ENCODE measurements at places on chromosomes 12 and 14.

DNA sequence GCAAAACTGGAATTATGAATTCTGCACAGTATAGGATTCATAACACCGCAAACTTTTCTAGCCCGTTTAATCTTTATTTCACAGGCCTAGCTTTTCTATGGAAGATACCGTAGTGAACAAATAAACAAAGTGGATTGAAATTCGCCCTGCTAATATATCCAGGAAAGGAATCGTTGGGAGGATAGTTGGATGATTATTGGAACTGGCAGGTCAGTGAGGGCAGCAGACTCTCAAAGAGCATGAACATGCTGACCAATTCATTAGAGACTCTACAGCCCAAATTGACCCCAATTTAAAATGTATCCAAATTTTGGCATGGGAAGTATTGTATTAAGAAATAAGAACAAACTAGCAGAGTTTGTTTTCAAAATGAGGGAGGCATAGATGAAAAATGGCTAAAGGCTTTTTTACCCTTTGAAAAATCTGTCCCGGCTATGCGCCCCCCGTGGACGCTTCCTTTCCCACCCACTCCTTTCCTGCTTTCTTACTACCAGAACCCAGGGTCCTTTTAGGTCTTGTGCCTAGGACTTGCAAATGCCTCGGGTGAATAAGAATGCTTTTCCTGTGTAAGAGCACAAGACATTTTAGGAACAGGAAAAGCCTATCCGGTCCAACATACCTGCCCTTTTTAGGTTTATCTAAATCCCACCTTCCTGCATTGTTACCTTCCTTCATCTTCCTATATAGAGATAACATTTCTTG is 84.6 kb upstream of the PTPRB start:
- DNase-seq, result no peak

- DNase-seq, result no peak
These were observed 6.8 kb downstream of the PRPH start for GRCh38 chr12:49301760-49302159.

- DNase-seq, result no peak
These were observed 72.0 kb downstream of the SUDS3 start for GRCh38 chr12:118448341-118448740.

DNA sequence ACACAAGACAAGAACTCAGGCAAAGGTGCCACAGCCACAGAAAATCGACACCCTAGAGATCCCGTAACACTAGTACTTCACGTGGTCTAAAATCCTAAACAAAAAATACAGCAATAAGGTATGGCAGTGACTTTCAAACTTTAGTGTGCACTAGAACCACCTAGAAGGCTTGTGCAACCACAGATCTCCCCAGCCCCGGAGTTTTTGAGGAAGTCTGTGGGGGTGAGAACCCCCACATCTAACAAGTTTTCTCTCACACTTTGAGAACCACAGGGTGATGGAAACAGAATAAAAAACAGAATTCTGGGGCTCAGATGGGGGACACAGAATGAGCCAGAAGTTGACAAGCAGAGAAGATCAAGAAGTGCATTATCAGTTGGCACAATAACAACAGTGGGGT is 254.0 kb downstream of the ANO6 start:
- DNase-seq, result no peak

GRCh38 chr12:118742431-118742830 is 238.9 kb upstream of the SRRM4 start:
- DNase-seq, result no peak

GRCh38 chr12:76878099-76878898 is 520 bp downstream of the CSRP2 start:
- DNase-seq, result no peak

GRCh38 chr12:45138609-45139008 is 77.3 kb upstream of the ANO6 start:
- DNase-seq, result no peak

GRCh38 chr14:102187044-102187443 is 47.3 kb downstream of the WDR20 start:
- DNase-seq, result no peak

DNA sequence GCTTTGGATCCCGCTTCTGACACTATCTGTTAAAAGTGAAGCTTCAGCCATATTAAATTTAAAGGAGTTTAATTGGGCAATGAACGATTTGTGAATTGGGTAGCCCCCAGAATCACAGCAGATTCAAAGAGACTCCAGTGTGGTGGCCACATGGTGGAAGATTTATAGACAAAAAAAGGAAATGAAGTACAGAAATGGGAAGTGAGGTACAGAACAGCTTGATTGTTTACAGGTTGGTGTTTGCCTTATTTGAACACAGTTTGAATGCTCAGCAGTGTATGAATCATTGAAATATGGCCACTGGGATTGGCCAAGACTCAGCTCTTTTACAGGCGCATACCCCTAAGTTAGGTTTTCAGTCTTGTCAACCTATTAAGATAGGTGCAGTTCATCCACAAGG is 21.9 kb downstream of the CCDC91 start:
- DNase-seq, result no peak

- DNase-seq, result no peak
These were observed 399 bp upstream of the WASHC4 start for GRCh38 chr12:105107171-105107493.

DNA sequence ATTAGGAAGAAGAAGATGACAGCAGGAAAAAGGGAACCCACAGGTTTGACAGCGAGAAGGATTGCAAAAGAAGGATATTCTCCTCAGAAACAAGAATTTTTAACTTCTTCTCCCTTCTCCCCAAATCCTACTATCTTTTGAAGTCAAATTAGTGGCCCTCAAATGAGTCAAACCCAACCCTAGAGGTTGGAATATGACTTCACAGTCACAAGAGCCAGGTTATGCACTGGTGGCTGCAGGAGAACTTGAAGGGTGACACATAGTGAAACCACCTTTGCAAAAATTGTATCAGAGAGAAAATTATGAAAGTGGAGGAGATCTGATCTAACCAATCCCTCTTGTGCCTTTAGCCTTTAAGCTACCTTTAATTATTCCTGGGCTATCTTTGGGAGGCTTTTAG is 386.2 kb upstream of the CCDC196 start:
- no peak for DNase-seq

DNA sequence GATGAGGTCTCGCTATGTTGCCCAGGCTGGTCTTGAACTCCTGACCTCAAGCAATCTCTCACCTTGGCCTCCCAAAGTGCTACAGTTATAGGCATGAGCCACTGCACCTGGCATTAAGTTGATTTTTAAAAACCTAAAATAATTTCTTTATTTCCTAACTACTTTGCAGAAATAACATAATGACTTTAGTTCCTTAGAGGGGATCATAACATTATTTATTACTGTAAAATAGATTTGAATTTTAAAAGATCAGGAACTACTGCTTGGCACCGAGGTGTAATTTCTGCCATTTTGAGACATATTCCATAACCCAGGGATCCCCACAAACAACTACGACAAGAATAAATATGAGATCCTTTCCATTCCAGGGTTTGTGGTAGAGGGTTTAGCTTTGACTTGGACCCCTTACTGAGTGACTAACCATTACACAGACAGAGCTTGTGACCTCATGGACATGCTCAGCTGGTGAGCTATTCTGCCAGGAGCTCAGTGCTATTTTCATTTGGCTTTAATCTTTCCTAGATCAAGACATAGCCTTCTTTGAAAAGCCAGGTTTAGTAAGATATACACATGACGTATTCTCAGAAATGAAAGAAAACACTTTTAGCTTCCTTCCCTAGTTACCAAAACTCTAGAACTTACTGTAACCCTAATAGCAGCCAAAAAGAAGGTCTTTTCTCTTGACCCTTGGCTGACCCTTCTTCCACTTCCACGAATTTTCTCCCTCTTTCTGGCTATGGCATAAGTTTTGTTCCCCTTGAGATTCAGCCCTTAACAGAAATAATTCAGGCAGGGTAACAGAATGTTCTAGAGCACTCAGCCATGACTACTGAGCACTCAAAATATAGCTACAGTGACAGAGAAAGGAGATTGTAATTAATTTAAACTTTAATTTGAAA is 75.1 kb upstream of the NUDT4 start:
- DNase-seq, result no peak

GRCh38 chr12:31590642-31591379 is at the start of gene DENND5B:
TSS of gene DENND5B (minus strand) at chr12:31591136. CDS start at chr12:31590832, 304 bp downstream.
- no peak for DNase-seq

GRCh38 chr12:43416981-43417380 is 135.0 kb downstream of the ADAMTS20 start:
- DNase-seq, result no peak

GRCh38 chr12:2287151-2287550 is 234.4 kb downstream of the CACNA1C start:
- no peak for DNase-seq

DNA sequence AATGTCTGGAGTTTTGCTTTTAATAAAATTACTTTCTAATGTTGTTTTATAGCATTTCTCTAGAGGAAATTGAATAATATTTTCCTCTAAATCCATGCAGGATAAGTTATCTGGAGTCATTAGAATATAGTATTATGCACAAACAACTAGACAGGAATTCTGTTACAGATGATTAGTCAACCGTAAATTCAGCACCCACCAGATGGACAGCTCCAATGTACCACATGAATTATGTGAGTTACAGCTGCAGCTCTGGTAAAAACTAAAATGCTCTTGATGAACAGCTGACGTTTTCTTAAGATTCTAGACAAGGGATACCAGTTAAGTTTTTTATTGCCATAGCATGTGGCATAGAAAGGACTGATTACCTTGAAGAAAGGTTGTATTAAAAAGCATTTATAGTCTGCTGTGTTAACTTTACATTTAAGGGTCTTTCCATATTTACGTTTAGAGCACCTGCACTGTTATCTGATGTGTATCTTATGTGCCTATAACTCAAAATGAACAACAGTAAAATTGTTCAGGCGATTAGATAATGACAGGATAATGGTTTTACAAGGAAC is 321.4 kb upstream of the LRFN5 start:
- no peak for DNase-seq

- DNase-seq, result no peak
These were observed 30.1 kb upstream of the DLK1 start for GRCh38 chr14:100696590-100696989.

DNA sequence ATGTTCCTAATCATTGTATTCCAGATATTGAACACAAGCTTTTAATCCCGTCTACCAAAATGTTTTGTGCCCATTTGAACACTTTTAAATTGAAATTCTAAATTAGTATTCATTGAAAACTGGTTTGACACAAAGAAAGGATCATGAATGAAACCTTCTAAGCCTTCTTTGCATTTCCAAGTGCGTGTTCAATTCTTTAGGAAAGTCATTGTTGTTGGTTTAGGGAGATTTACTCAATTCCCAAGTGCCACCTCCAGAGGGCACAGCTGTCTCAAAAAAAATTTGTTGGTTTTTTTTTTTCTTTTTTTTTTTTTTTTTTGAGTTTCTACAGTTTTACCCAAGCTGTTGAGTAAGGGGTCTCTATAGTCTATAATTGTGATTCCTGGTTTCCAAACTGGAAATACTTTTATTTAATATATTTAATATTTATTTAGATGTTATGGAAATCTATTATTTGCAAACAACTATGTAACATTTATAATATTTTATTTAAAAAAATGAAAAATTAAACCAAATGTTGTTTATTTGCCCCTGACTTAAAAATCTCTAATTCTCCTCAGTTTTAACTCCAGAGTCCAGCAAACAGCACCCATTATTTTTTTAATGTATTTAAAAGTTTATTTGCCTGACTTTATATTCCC is 79.9 kb downstream of the NEDD1 start:
- DNase-seq, result no peak

- DNase-seq, result no peak
These were observed 101.4 kb upstream of the PPM1H start for GRCh38 chr12:63036216-63036973.

- no peak for DNase-seq
These were observed 59.8 kb downstream of the FRMD6 start for GRCh38 chr14:51711505-51711904.

GRCh38 chr14:92397150-92397952 is 74.4 kb downstream of the SLC24A4 start:
- no peak for DNase-seq

DNA sequence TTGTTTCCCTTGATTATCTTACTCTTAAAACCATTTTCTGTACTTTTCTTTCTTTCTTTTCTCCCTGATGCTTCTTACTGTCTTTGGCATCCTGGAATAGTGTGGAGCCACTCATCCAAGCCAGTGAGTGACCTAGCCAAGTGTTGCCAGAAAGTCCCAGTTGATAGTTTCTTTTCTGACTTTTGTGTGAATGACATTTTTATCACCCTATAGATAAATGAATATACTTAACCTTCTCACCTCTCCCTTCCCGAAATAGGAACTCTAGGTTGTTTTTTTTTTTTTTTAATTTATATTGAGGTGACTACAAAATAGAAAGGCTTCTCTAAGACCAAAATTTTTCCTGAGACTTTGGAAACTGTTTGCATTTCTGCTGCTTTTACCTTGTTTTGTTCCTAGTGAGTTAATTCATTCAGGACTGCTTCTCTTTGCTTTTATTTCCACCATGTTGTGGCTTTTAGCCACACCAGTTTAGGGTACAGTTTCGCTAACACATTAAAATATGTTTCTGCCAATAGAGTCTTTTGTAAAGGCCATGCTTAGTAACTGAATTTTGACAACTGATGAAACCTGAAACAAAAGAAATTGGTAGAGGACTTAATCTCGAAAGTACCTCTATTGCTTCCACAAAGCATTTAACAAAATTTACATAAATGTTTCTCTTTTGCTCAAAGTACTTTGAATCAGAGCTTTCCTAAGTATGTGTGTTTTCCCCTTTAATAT is 194.6 kb downstream of the ERC1 start:
- DNase-seq, result no peak

Measured in effector CD4-positive, alpha-beta T cell (primary cell).